ENCODE measurements at places on chromosomes 6 and 20.

DNA sequence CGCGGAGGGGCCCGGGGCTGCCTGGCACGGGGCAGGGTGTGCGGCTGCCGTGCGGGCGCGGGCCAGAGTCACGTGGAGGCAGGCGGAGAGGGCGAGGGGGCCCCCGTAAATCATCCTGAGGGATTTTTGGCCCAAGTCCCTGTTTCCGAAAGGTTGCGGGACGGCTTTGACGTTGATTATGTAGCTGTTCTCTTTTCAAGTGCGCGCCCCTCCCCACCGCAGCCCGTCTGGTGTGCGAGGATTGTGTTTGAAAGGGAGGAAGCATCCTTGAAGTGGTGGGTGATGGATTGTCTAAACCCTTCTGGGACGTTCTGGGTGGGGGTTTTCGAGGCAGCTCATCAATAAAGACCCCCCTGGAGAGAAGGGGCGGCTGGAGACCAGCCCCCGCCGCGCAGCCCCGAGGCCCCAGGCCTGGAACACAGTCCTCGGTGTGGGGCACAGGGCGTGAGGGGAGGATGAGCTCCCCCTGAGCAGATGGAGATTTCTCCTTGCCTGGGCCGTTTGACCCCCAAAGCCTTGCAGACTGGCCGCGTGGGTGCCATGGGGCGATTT, 7.0 kb upstream of the FOXF2 start:
- no peak for DNase-seq

GRCh38 chr6:132445201-132445951, 44.1 kb upstream of the MOXD1 start:
- DNase-seq, result no peak

GRCh38 chr20:23152308-23152892, 66.3 kb upstream of the CD93 start:
- DNase-seq, result no peak

DNA sequence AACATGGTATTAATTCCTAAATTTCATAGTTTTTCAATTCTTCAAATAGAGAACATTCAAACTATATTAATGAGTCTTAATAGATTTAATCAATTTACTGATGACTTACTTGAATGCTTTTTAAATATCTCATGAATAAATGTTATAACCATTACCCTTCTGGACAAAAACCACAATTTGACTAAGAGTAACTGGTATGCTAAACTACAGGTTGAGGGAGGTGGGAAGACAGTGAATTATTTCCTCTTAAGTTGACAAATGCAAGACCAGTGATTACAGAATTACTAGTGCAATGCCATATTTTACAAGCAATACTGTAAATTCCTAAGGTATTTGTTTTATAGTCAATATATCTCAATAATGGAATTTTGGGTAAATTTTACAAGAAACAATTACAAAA, 65.1 kb downstream of the REV3L start:
- DNase-seq, result no peak

DNA sequence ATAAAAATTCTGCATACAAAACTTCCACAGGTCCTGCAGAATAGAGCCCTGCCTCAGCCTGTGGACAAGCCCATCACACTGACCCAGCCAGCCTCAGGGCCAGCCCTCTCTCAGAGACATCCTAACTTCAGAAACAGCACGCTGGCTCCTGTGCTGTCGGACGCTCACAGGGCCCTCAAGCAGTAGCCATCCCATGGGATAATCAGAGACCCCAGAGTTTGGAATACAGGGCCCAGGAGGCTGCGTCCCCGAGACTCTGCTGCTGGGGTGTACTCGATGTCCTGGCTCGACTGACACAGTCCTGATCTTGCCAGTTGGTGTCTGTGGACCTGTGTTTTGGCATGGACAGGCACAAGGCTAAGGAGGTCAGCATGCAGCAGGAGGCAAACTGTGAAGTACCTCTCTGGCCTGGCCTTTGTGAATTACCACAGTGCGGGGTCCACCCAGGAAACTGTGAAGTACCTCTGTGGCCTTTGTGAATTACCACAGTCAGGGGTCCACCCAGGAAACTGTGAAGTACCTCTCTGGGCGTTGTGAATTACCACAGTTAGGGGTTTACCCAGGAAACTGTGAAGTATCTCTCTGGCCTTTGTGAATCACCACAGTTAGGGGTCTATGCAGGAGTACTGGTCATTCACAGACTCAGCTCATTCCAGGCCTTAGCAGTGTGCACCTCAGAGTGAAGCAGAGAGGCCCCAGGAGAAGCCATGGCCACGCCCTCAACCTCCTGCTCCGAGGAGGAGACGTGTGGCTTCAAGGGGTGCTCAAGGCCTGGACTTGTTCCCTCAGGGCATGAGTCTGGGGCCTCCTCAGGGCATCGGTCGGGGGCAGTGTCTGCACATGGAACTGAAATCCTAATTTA, 212.4 kb downstream of the SYNDIG1 start:
- no peak for DNase-seq

- DNase-seq, result no peak
Measured at GRCh38 chr20:33522256-33522820, 32.4 kb downstream of the CBFA2T2 start.

GRCh38 chr6:71478834-71479541, 190.4 kb downstream of the OGFRL1 start:
- DNase-seq, result no peak

- no peak for DNase-seq
Measured at GRCh38 chr6:63395381-63395780, 75.6 kb upstream of the LGSN start.

DNA sequence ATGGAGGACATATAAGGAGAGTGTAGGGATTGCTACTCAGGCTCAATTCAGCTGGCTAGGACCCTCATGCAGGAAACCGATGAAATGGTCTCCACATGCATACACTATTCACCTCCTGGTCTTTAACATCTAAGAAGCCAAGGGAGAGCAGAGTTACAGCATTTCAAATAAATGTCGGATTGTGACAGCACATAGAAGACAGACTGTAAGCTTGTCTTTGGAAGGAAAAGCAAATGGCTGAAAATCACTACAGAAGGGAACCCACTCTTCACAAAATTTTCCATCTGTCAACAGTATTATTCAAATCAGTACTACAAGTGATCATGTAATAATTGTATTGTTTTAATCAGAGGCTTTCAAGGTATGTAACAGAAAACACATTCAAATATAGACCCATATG, 72.9 kb downstream of the ATG5 start:
- no peak for DNase-seq
